ENCODE measurements at places on chromosomes 6 and 20.

DNA sequence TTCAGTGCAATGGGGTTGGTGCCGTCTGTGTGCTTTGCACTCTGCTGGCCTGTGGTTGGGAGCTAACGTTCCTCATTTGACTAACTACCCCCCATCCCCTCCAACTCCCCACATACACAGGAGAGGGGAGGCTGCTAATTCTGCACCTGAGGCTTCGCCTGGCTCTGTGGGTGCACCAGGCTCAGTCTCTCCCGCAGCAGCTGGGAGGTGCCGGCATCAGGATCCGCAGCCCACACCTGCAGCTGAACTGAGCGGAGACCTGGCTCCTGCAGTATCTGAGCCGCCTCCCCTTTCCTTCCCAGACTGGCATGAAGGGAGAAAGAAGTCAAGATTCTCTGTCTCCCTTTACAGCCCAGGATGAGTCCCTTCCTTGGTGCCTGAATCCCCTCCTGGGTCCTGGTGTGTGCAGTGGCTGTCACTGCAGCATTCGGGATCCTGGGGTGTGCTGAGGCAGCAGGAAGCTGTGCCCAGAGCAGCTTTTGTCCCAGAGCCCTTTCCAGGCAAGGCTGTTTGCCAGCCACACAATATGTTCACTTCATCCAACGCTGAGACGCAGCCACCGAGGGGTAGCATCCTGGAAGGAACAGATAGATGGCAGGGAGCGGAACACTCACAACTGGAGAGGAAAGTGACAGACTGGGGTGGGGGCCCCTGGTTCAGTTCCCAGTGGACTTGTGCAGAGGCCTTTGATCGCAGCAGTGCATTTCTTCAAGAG, 70.2 kb downstream of the CDH4 start:
- DNase-seq = no peak

- no peak for DNase-seq
These were observed 39.9 kb downstream of the PREX1 start for GRCh38 chr20:48787861-48788375.

DNA sequence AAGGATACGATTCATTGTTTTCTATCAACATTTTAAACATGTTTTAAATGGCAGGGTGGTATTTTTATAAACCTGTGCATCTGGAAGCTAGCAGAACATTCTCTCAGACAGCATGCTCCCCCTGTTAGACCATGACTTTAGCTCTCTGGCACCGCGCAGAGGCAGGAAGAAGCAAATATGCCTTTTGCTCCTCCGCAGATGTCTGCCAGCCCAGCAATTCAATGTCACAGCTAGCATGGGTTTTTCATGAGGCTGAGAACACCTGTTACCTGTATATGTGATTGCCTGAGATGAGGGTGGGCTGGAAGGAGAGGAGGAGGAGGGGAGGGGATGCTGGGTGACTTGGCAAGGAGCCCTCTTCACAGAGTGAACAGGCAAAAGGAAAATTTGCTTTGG, 6.7 kb downstream of the MTCH1 start:
- no peak for DNase-seq

DNA sequence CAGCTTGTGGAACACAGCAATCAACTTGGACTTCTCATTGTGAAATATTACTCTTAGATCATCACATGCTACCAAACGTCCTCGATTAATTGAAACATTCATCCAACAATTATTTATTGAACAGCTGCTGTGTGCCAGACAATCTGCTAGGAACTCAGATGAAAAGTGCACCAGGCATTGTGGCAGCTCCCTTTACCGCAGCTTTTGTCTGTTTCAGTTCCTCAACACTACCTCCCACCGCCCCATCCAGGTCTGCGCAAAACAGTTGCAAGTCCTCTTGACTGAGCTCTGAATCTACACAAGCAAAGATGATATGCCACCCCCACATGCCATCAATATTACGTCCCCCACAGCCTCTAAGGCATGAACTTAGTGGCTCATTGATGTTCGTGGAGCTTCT, 1094.4 kb upstream of the MAP3K7 start:
- no peak for DNase-seq

GRCh38 chr6:135323979-135324378, 142.9 kb downstream of the MYB start:
- no peak for DNase-seq

Measured in stimulated activated CD4-positive, alpha-beta T cell treated with anti-CD3 and anti-CD28 coated beads, Interleukin-15, amount 100 ng/mL, for 1 hour (primary cell).